NCI-H2171 treated with DMSO at 0.1 percent for 48 hours (cell line): ENCODE measurements at places on chromosomes 11 and 22.
A peak's percentile ranks its signal among the peaks of the same experiment; 100 is the strongest.

- DNase-seq, result peak; percentile 44
Measured at GRCh38 chr22:24181088-24181995, at the start of gene SUSD2. Gene SUSD2, plus strand, starts transcription at chr22:24181487. Its CDS starts 33 bp downstream, at chr22:24181520.

GRCh38 chr11:68313574-68314202 lies 1.3 kb downstream of the LRP5 start:
- DNase-seq, result peak; percentile 9

DNA sequence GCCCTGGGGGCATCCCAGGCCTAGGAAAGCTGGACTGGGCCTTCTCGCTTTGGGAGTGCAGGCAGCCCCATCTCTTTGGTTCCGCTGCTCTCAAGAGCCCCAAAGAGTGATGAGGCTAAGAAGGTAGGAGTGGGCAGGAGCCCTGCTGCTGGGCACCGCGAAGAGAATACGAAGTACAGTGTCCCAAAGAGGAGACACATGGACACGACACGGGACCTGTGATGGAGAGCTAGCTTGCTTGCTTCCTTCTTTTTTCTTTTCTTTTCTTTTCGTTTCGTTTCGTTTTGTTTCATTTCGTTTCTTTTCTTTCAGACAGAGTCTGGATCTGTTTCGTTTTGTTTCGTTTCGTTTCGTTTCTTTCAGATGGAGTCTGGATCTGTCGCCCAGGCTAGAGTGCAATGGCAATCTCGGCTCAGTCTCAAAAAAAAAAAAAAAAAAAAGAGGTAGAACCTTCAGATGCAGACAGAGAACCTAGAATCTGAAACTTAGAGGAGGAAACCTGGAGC lies 10.6 kb downstream of the MGAT3 start:
- DNase-seq, result no peak

DNA sequence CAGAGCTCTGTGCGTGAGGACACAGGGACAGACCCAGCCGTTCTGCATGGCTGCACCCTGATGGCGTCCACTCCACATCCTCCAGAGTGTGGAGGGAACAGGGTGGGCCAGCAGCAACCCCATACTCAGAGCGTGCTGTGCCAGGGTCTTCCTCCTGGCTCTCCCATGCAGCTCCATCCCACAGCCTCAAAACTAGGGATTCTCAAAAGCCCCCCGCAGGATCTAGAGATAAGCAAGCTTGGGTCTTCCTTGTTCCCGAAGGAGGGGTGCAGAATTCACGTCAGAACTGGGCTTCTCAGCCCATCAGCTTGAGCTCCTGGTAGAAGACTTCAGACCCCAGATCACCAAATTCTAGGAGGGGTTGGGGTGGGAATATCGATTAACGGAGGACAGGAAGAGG lies 858.8 kb downstream of the TBC1D22A start:
- no peak for DNase-seq

DNA sequence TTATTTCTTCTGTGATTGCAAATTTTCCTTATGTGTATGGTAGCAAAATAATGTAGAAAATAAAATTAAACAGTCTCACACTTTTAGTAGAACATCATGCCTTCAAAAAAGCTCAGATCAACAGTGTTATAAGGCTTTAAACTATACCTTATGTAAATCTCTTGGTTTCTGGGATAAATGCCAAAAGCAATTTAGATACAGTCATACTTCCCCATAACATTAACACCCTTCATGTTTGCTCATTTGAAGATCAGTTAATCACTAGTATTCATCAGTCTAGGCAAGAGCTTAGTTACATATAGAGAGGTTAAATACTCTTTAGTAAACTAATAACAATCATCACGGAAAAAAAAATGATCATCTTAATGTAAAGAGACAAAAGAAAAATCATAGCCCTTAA lies 421.8 kb upstream of the ANO3 start:
- no peak for DNase-seq

GRCh38 chr11:36375353-36376008 lies 79.4 kb downstream of the PRR5L start:
- no peak for DNase-seq

DNA sequence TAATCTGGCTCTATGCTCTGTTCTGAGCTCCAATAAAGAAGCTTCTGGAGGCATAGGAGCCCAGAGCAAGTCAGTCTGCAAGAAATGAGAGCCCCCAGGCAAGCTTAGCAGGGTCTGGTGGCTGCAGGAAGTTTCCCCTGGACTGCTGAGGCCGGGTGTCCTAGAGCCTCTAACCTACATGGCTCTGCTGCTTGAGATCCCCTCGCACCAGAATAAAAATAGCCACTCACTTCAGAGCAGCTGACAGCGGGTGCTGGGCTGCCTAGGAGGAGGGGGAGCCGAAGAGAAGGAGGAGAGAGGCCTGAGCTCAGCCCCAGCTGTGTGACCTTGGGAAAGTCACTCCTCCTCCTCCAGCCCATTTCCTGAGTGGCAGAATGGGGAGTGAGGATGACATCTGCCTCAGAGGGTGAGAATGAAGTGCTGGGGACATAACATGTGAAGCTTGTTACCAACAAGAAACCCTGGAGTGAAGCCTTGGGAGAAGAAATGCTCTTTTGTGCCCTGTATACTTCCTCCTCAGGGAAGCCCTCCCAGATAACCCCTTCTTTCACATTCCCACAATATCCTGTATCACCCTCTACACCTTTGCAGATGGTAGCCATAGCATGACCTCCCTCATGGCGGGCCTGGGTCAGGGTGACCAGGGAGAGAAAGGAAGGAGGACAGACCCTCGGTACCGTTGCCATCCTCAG lies 3.6 kb upstream of the INPP5J start:
- DNase-seq, result no peak

DNA sequence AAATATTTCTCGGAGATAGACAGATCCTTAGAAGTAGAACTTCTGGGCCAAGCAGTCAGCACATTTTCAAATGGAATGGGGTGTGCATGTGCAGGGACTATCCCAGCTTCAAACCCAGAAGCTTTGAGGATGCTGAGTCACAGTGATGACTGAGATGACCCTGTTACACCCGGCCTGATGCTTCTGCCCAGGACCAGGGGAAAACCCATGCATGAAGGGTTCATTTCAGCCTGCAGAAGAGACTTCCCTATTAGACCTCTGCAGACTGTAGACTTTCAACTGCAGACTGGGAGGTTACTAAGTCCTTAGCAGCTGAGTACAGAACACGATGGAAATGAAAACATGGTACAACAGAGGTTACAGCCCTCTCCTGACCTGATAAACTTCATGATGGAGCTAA lies 3.6 kb upstream of the OR2AT4 start:
- DNase-seq, result no peak

DNA sequence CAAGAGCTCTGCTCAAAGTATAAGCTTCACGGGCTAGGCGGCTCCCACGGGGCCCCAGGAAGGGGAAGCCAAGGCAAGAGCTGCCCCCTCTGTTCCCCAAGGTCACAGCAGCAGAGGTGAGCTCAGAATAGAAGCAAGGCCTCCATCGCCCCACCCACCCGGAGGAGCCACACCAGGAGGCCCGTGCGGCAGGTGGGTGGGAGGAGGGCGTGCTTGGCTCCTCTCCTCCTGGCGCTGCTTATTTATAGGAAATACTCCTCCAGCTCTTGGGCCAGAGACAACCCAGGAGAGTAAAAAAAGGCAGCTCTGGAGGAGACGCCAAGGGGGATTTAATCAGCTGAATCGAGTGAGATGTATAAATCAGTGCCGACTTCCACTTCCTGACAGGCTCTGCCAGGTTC lies 87.8 kb downstream of the FEZ1 start:
- DNase-seq, result no peak

DNA sequence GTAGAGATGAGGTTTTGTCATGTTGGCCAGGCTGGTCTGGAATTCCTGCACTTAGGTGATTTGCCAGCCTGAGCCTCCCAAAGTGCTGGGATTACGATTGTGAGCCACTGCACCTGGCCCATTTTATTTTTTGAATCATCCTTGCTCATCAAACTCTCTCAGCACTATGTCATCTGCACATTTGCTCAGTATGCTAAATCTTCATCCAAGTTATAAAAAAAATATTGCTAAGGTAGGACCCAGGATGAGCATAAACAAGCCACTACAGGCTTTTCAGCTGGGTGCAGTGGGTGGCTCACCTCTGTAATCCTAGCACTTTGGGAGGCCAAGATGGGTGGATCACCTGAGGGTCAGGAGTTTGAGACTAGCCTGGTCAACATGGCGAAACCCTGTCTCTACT lies 510.1 kb upstream of the LARGE1 start:
- no peak for DNase-seq

- DNase-seq, result no peak
Measured at GRCh38 chr22:46740910-46741780, 3.1 kb upstream of the CERK start.

DNA sequence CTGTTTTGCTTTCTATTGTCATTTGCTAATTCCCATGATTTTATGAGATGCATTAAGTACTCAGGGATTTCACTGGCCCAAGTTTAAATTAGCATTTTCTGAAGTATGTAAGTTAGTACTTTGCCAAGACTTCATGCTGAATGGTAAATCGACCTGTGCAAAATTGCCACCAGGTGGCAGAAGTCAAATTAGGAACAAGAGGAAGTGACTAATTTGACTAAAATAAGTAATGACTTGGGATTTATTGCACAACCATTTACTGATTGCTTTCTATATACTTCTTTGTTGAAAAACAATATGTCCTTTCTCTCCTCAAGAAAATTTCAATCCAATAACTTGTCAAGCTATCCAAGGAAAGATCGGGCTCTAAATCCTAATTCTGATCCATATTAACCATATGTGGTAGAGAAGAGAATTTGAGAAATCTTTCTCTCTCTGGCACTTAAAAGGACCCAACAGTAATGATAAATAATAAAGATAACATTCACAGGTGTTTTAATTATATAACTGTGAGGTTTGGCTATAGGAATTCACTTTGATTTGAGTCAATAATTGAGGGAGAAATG lies 253.7 kb upstream of the CHORDC1 start:
- DNase-seq, result no peak

- DNase-seq, result no peak
Measured at GRCh38 chr11:70688142-70688541, 289.8 kb downstream of the CTTN start.

- no peak for DNase-seq
Measured at GRCh38 chr11:93907901-93908300, 57.5 kb upstream of the VSTM5 start.

DNA sequence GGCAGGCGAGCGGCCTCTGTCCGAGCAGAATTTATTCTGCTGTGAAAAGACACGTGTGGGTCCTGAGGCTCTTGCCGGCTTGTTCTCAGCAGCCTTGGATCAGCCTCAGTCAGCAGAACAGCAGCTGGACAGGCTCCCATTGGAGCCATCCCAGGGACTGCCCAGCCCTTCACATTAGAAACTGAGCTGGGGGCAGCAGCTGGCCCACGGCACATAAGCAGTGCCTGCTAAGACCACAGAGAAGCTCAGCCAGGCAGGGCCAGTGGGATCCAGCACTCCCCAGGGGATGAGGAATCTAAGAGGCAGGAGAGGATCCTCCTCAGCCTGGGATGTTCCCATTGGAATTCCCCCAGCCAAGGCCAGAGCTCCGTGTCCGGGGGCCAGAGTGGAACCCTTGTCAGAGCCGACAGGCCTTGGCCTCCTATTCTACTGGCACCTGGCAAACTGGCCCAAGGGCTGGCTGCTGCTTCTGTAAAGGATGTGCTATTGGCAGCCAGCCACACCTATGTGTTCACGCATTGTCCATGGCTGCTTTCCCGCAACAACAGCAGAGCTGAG lies 18.2 kb downstream of the RTN4R start:
- no peak for DNase-seq

DNA sequence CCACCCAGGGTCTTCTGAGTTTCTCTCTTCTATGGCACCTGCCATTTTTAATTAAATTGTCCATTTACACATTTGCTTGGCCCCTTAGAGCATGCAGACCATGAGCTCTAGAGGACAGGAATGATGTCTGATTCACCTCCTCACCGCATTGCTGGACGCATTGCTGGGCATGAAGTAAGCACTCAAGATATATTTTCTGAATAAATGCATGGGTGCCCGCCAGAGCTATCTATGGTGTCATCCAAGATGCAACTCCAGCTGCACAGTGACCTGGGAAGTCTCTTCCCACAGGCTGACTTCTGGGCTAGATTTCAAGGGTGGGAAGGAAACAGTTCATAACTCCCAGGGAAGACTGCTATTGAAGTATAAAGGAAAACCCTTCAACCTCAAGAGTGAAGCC lies 66.6 kb upstream of the ASPHD2 start:
- no peak for DNase-seq

- DNase-seq, result no peak
Measured at GRCh38 chr11:3781423-3781822, 15.9 kb downstream of the NUP98 start.

DNA sequence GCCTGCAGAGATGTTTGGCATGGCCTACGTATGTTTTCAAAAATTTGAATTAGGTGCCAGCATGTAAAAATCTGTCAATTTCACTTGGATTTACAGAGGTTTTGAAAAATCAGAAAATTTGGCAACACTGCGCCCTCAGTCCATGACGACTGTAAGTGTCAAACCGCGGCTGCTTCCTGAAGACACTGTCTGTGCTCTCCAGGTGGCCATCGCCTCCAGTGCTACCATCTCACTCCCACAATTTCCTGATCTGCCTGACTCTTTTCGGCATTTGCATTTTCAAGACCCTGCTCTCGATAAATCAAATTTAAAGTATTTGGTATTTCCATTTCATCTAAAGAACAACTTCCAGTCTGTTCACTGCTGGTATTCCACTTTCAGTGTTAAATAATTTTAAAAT lies 34.6 kb downstream of the VSIG10L2 start:
- no peak for DNase-seq

GRCh38 chr11:93474123-93474522 lies 69.1 kb downstream of the SMCO4 start:
- peak; percentile 2 for DNase-seq

- DNase-seq, result no peak
Measured at GRCh38 chr11:105553025-105553424, 56.8 kb upstream of the GRIA4 start.

DNA sequence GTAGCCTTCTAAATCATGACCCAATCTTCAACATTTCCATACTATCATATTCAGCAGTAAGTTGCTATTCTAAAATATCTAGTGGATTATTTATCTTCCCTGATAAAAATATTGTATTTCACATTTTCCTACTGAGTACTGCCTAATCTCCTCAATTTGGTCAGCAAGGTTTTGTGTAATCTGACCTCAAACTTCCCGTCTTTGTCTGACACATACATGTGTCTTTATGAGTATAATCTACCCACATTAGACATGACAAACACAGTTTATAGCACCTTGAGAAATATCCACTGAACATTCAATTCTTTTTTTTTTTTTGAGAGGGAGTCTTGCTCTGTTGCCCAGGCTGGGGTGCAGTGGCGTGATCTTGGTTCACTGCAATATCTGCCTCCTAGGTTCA lies 113.7 kb upstream of the LUZP2 start:
- DNase-seq, result no peak
